ENCODE measurements at places on chromosomes 1 and 21.

DNA sequence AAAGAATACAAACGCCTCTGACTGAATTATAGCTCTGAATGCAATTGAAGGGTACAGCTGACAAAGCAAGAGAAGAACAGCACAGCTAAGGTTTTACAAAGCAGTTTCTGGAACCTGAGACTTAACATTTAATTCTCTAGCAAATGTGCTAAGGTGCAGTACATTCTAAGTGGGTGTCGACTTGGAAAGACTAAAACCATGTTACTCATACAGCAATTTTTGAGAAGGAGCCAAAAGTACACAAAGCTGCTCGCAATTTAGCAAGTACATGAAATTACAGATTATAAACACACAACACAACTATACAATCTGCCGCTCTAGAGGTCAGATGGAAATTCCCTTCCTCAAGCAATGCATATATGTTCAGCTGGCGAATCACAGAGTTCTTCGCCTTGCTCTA, 121.9 kb downstream of the TIAM1 start:
- DNase-seq: no peak

DNA sequence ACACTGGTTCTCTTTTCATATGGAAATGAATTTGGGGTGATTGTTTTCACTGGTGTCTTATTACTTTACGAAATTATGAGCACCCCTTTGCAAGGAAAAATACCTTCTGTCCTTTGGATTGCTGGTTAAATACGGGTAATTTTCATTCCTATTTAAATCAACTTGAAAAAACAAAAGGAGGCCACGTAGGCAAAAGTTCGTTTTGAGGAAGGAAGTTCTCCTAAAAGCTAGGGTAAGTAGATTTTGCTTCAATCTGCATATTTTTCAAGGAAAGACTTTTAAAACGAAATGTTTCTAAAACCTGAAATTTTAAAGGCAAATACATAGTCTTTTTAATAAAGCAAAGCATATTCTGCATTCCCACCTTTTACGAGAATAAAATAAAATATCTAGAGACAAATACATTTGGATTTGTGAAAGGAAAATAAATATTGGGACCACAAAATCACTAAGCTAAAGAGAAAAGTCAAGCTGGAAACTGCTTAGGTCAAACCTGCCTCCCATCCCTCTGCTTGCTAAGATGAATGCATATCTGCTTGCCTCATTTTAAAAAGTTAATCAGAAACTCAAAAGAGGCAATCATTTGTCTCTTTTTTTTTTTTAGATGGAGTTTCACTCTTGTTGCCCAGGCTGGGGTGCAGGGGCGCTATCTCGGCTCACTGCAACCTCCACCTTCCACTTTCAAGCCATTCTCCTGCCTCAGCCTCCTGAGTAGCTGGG, 70.9 kb upstream of the ETS2 start:
- no peak for DNase-seq

DNA sequence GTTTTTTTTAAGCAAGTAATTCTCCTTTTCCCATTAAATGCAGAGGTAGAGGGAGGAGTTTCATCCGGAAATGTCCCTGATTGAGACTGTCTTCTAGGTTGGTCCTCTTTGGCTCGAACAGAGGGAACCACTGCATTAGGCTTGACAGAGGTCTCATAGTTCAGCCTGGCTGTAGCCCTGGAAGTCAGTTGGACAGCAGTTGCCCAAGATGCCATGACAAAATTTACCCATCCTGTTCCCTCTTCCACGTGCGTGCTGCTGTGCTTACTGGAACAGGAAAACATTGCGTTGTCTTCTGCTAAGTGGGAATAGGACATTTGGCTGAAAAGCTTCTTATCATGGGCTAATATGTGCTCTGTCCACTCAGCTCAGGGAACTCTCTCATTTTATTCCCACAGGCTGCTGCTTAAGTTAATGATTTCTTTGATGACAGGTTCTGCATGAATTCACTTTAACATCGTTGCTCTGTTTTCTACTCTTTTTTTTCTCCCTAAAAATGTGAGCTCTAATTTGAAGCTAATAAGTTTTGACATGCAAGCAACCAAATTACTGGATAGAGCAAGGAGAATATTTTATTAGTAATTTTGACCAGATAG, 18.0 kb downstream of the KCNK1 start:
- DNase-seq: no peak

GRCh38 chr1:223514644-223515043, 121.4 kb downstream of the CCDC185 start:
- no peak for DNase-seq

GRCh38 chr1:67847466-67847865, 14.2 kb upstream of the GNG12 start:
- DNase-seq: no peak

GRCh38 chr1:44260792-44261170, 47.5 kb downstream of the DMAP1 start:
- no peak for DNase-seq

- DNase-seq: no peak
Observed at GRCh38 chr1:244128591-244129383, 77.7 kb downstream of the ZBTB18 start.

- DNase-seq: no peak
Observed at GRCh38 chr1:157798211-157798610, 21.3 kb upstream of the FCRL2 start.

GRCh38 chr21:36710729-36711048, 11.8 kb downstream of the SIM2 start:
- no peak for DNase-seq

DNA sequence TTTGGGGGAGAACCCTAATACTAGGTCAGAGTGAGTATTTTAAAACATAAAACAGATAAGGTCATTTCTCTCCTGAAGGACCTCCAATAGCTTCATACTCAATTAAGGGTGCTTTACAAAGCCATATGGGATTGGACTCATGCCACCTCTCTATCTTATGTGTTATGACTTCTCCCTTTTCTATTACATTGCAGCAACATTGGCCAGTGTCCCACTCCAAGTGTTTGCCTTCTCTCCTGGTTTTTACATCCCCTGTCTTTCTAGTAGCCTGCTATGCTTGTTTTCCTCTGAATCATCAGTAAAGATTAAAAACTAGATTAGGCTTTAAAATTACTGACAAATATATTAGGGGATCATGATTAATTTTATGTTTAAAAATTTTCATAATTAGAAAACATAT, 66.6 kb downstream of the SCMH1 start:
- DNase-seq: no peak

- no peak for DNase-seq
Observed at GRCh38 chr1:38183096-38183495, 136.5 kb upstream of the POU3F1 start.

- no peak for DNase-seq
Observed at GRCh38 chr1:211126622-211127021, 7.3 kb downstream of the KCNH1 start.

- DNase-seq: no peak
Observed at GRCh38 chr1:204621396-204621795, 64.1 kb downstream of the LRRN2 start.

Measured in stimulated activated CD8-positive, alpha-beta memory T cell treated with anti-CD3 and anti-CD28 coated beads, Interleukin-4, amount 100 ng/mL, for 1 hour (primary cell).